ENCODE measurements at places on chromosomes 1 and 21.

GRCh38 chr1:244865028-244865371 lies 657 bp upstream of the HNRNPU start:
- peaks cover 7% of the 10 kb centered on the region for H3K4me1 ChIP-seq
- H3K27ac ChIP-seq, result peak overlapping the region; percentile 83
- H3K36me3 ChIP-seq, result peaks cover 2% of the 10 kb centered on the region
- H3K4me3 ChIP-seq, result peak overlapping the region; percentile 37
- no peaks in the 10 kb centered on the region for H3K27me3 ChIP-seq

DNA sequence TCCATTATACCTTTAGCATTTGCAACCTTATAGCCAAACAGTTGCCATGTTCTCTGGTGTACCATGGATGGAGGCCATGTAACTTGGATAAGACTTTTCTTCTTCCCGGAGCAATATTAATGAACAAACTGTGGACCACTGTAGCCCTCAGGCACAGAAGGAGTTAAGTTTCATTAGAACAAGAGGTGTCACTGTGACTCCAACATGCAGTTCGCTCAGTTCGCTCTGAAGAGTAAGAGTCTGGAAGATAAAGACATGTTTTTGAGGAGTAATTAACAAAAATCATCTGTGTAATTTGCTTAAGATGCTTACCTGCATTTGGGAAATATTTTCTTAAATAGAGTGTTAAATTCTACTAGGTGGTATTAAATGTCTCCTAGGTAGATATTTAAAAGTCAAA lies 4.1 kb downstream of the KIF26B start:
- no peaks in the 10 kb centered on the region for H3K36me3 ChIP-seq
- no peak overlapping the region for H3K27ac ChIP-seq
- H3K4me3 ChIP-seq, result no peak overlapping the region
- peaks cover 8% of the 10 kb centered on the region for H3K4me1 ChIP-seq
- DNase-seq, result no peak

DNA sequence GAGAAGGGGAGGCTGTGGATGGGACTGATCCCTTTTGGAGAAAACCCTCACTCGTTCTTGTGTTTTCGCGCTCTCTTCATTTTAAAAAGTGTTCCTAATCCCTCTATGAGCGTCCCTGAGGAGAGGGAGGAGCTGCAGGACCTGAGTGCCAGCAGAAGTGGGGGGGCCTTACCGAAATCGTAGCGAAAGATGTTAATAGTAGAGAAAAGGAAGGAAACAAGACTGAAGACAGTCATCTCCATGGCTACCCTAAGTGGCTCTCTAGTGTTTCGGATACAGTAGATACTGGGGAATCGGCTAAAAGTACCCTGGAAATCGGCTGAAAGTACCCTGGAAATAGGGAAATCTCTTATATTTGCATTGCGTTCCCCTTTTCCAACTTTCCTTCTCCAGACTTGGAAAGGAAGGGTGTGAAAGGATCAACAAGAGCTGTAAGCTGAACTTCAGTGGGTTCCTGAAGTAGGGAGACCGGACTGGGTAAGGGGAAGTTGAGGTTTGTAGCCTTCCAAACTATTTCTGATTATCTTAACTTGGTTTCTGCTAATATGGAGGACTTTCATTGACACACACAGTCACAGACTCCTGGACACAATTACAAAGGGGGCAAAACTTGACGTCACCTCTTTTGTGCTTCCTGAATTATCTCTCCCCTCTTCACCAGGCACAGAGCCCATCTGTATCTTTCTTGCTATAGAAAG lies 486 bp upstream of the DSTYK start:
- DNase-seq, result no peak
- H3K4me1 ChIP-seq, result peaks cover 4% of the 10 kb centered on the region
- peak overlapping the region; percentile 94 for H3K27ac ChIP-seq

GRCh38 chr1:78547081-78547480 lies 56.3 kb downstream of the PTGFR start:
- no peak overlapping the region for H3K27ac ChIP-seq
- H3K27me3 ChIP-seq, result no peaks in the 10 kb centered on the region
- H3K36me3 ChIP-seq, result no peaks in the 10 kb centered on the region
- no peaks in the 10 kb centered on the region for H3K4me1 ChIP-seq
- no peak for DNase-seq
- H3K4me3 ChIP-seq, result no peak overlapping the region

GRCh38 chr21:25916226-25916625 lies 181.5 kb downstream of the GABPA start:
- no peak overlapping the region for H3K4me3 ChIP-seq
- H3K27me3 ChIP-seq, result no peaks in the 10 kb centered on the region
- no peak for DNase-seq
- H3K36me3 ChIP-seq, result no peaks in the 10 kb centered on the region
- no peaks in the 10 kb centered on the region for H3K4me1 ChIP-seq
- no peak overlapping the region for H3K27ac ChIP-seq

DNA sequence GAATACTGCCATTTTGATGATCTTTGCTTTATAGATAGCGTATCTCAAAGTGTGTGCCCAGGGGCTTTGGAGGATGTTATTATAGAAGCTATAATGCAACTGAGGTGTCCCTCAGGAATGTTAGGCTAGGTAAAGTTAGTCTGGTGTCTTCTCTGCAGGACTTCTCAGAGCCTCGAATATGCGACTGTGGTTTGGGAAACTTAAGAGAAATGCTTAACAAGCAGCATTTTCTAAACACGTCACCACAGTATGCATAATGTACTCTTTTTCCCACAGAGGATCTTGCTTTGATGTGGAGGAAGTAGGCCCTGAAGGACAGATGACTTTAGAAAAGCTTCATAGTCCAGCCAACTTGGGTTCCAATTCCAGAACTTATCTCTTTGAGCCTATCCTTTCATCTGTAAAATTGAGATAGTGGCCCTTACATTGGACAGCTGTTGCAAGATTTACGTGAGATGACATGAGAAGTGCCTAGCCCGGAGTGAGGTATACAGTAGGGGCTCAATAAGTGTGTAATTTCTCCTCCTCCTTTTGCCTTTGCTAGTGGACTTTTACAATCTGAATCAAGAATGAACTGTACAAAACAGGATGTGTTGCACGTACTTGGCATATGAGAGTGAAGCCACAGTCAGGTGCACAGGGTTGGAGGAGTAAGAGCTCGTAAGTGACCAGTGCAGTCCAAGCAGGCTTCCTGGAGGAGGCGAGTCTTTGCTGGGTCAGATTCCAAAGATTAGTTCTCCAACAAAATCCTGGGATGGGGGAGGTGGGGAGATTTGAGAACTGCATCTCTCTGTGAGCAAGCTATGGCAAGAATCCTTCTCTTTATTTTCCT lies 29.7 kb upstream of the TRABD2B start:
- H3K27me3 ChIP-seq, result no peaks in the 10 kb centered on the region
- no peak overlapping the region for H3K4me3 ChIP-seq
- no peaks in the 10 kb centered on the region for H3K36me3 ChIP-seq
- no peak for DNase-seq

Data from Caco-2 (cell line).